ENCODE measurements at places on chromosomes 7 and 10.

DNA sequence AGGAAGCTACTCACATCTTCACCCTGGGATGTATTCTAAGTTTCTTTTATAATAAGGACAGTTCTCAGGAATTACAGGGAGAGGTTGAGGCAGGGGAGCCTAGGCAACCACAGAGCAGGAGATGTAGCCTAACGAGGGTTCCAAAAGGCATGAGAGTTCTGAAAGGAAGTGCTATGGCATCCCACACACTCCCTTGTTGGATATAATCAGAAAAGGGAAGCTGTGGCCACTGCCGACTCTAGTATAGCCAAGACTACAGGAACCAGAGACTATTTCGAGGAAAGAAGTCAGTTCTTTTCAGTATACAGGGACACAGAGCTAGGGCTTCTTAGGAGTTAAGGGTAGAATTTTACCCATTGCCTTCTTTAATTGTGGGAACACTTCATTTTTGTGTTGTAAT is 11.0 kb downstream of the PRR15 start:
- no peak for DNase-seq

- DNase-seq, result no peak
These were observed 2.0 kb downstream of the ZNF503 start for GRCh38 chr10:75399461-75400162.

DNA sequence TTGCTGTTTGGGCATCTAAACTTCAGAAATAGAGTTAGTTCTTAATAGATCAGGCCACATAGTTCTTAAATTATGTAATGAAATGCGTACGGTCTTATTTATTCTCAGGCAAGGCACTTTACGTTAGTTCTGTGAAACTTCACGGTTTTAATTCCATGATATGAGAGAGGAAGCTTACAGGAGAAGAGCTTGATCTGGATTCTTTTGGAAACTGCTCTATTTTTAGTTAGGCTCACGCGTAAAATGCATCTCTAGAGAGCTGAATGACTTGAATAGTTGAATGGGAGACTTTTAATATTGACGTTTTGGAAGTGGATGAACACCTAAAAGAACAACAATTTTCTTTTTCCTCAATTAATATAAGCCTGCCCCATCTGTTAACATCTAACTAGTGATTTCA is 71.1 kb downstream of the PRKG1 start:
- DNase-seq, result no peak

GRCh38 chr10:22609719-22610465 is 104.5 kb downstream of the PIP4K2A start:
- no peak for DNase-seq

GRCh38 chr7:36185756-36186155 is 32.7 kb downstream of the EEPD1 start:
- DNase-seq, result no peak
